Stimulated activated CD4-positive, alpha-beta T cell treated with anti-CD3 and anti-CD28 coated beads, TNF-alpha, amount 100 ng/mL, for 1 hour (primary cell): ENCODE measurements at places on chromosomes 2 and 18.

DNA sequence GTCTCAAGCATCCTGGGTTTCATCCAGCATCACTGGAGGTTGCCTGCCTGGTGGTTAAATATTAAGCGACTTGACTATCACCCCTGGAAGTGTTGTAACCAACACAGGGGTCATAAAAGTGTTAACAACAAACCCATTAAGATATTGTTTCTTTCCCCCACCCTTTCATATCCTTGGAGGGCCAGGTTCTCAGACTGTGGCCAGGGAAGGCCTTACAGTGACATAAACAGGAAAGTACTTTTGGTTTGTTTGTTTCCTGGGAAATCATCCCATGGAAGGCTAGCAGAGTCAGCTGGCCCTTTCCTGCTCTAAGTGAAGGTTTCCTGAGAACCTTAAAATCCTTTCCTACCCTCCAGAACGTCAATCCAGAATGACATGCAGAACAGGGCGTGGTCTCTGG lies 160.9 kb downstream of the CLIP4 start:
- DNase-seq = no peak

DNA sequence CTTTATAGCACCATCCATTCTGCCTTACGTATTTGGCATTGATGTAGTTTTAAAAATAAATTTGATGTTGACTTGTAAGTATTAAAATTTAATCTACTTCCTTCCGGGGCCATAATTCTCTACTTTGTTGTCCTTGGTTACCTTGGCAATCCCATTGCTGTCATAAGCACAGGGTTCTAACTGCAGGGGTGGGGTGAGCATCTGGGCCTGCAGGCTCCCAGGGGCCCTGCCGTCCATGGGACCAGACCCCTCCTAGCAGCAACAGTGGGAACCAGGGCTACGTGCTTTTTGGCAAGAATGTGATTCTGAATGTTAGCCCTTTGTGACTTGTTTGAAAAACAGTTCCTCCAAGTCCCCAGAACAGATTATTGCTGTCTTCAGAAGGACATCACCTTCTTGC lies 4.9 kb downstream of the ASAP2 start:
- no peak for DNase-seq

DNA sequence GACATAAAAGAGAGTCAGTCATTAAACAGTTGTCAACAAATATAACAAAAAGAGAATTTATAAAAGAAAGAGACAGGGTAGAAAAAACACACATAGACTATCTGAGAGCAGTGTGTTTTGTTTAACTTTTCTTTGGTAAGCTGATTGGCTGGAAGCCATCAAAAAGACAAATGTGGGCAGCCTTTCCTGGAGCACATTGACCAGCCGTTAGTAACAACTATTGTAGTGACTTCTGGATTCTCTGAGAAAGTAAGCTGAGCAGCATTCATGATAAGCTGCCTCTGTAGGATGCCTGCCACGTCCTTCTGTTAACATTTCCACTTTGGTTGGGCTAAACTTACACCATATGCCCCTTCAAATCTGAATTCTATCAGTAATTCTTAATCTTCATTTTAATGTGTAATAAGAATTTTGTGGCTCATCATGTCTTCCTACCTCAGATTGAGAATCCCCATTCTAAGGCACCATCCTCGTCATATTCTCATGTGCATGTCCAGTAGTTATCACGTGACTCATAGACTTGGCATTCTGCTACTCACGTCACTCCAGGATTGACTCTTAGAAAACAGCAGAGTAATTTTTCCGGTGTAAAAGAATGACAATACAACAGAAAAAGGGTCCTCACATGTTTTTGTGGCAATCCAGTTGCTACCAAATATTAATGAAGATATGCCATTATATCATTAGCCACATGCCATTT lies 43.4 kb upstream of the DNAJC10 start:
- no peak for DNase-seq

- DNase-seq = no peak
These were observed 291.3 kb upstream of the TCF4 start for GRCh38 chr18:55879331-55879730.

DNA sequence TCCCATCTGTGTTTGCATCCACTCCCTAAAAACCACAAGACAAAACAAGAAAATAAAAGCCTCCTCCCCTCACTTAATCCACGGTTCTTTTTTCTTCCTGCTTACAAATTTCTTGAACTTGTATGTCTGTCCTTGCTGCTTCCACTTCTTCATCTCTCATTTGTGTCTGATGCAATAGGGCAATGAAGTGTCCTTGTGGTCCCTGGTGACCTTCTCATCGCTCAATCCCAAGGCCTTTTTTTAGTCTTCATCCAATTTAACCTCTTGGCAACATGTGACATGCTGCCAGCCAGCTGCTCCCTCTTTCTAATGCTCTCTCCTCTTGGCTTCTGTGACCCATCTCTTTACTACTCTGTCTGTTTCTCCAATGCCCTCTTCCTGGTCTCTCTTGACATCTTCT lies 87.6 kb downstream of the SEMA4F start:
- DNase-seq = no peak

DNA sequence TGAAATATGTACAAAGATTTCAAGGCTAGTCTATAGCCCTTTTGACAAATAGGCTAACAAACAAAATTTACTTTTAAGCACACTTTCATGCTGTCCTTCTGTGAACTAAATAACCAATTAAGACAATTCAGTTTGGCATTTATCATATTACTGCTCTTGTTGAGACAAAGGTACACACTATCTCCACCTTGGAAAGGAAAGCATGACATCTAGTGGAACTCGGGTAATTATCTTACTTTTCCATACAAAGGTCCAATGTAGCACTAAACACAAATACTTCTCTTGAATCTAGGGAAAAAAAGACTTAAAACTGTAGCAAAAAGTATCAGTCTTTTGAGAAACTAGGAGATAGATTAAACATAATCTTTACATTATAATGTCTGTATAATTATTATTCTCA lies 125.0 kb upstream of the CD226 start:
- no peak for DNase-seq

DNA sequence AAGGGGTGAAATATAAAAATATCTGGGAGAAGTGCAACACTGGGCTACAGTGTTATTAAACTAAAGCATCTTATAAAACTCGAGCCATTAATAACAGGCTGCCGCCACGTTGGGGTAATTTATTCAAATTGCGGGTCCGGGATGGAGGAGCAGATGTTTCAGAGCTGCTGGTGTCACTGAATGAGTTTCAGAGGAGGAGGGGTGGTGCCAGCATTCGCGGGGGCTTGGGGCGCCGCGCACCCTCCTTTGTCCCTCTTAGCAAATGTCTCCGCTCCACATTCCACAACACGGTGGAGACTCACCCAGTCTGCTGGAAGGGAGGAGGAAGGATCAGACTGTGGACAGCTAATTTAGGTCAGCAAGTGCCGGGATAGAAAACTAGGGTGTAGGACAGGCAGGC lies 260.5 kb downstream of the CELF4 start:
- no peak for DNase-seq

DNA sequence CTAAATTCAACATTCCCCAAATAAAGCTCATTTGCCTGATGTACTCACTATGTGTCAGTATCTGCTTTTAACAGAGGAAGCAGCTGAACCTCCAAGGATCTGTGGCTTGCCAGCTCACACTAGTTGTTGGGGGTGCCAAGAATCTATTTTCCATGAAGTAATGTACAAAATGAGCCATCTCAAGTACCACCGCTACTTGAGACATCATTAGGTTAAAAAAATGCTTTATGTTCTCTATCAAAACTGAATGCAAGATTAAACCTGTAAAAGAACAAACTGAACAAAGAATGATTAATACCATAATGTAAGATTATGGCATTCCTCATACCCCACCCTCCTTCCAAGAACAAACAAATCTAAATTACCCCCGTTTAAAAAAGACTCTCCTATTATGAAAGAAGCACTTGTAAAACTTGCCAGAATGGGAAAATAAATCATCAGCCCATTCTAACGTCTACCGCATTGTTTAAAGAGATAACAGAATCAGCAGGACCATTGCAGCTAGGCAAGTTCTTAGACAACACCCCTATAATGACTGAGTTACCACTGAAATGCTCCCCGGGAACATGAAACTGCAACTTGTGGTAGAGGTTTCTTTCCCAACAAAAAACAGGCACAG lies 471.6 kb downstream of the DLGAP1 start:
- DNase-seq = no peak

DNA sequence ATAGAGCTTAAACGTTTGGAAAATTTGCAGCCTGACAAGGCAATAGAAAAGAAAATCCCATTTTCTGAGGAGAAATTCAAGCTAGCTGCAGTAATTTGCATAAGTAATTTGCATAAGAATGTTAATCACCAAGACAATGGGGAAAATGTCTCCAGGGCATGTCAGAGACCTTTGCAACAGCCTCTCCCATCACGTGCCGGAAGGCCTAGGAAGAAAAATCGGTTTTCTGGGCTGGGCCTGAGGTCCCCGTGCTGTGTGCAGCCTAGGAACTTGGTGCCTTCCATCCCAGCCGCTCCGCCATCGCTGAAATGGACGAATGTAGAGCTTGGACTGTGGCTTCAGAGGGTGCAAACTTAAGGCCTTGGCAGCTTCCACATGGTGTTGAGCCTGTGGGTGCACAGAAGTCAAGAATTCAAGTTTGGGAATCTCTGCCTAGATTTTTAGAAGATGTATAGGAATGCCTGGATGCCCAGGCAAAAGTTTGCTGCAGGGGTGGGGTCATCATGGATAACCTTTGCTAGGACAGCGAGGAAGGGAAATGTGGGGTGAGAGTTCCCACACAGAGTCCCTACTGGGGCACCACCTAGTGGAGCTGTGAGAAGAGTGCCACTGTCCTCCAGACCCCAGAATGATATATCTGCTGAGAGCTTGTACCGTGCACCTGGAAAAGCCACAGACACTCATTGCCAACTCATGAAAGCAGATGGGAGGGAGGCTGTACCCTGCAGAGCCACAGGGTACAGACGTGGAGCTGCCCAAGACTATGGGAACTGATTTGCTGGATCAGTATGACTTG lies 164.6 kb downstream of the GULP1 start:
- no peak for DNase-seq

GRCh38 chr2:197575987-197576386 lies 60.1 kb downstream of the MOB4 start:
- no peak for DNase-seq

- DNase-seq = peak; percentile 49
These were observed 15.3 kb downstream of the CHRNA1 start for GRCh38 chr2:174748948-174749347.
